ENCODE measurements at places on chromosomes 5 and 9. TPM values are rescaled to one million over a fixed set of nuclear protein-coding genes. Genes with fewer than 3 reads are reported as not detected.

Gene SH3RF2
- 6.2 TPM for total RNA-seq

Gene TNIP1
- 139 TPM for total RNA-seq

Gene CXXC5
- 42.4 TPM for total RNA-seq

Gene FAM170A
- total RNA-seq, result not detected

Gene ENTPD8
- total RNA-seq, result not detected

Gene SH3PXD2B
- 9.8 TPM for total RNA-seq

Gene NMUR2
- not detected for total RNA-seq

Gene ZMYND19
- 39.5 TPM for total RNA-seq

Gene ADGRD2
- not detected for total RNA-seq

Gene IL6ST
- total RNA-seq, result 25.7 TPM

Gene DNAJC25
- total RNA-seq, result 5.1 TPM

Gene GLDC
- total RNA-seq, result 8.1 TPM

Gene RPS14
- 2,005 TPM for total RNA-seq

Gene SPINK7
- total RNA-seq, result not detected

Gene FOXD4L6
- not detected for total RNA-seq

Gene DPYSL3
- total RNA-seq, result 19.5 TPM

Gene C9orf50
- not detected for total RNA-seq

Gene SLC36A2
- not detected for total RNA-seq

Gene NSUN2
- total RNA-seq, result 433 TPM

Gene SPATA31A7
- total RNA-seq, result not detected

Gene STC2
- 182 TPM for total RNA-seq

Gene CDH6
- total RNA-seq, result 1.8 TPM

Gene SHROOM1
- 15.7 TPM for total RNA-seq

Gene F2RL1
- total RNA-seq, result 163 TPM

Gene SPATA9
- total RNA-seq, result not detected

Gene SPINK13
- not detected for total RNA-seq

Gene ZBTB26
- total RNA-seq, result 1.6 TPM

Gene C5
- total RNA-seq, result 2.9 TPM

Gene RAI14
- total RNA-seq, result 73.5 TPM

Gene RNF145
- total RNA-seq, result 21.8 TPM

Gene PDZD2
- total RNA-seq, result 2.9 TPM

Gene CFAP157
- not detected for total RNA-seq

All from PC-3 (cell line).